AG10803 (cell line): ENCODE measurements at places on chromosomes 2 and 18.

GRCh38 chr2:196286821-196287220, 115.4 kb upstream of the STK17B start:
- DNase-seq = no peak

DNA sequence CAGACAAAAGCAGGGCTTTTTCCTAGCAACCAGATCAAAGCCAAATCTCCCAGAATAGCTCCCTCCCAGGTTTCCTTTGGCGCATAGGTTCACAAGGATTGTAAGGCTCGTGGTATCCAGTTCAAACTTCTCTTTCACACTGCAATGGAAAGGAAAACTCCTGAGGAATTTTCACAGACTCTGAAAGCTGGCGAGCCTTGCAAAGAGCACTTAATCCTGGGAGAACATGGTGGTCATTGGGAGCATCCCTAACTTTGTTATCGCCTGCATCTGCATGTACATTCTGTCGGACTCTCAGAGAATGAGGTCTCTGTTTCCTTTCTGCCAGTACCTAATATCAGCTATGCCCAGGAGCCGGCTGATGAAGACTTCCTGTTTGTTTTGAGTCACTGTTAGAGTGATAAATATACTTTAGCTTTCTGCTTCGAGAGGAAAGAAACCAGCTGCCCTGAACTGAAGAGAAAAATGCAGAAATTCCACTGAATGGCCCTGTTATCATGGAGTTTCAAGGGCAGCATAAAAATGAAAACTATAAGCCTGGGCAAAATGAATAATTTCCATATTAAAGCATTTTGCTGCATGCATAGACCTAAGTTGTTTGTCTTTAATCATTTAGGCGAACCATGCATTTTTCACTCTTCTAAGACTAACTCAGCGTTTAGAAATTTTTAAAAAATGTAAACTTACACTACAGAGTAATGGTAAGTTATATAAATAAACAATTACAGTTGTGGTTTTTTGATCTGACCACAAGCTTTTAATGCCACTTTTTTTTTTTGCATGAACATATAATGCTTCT, 76.4 kb upstream of the ZEB2 start:
- DNase-seq = no peak

GRCh38 chr2:130966149-130966774, 127.0 kb downstream of the FAM168B start:
- no peak for DNase-seq

DNA sequence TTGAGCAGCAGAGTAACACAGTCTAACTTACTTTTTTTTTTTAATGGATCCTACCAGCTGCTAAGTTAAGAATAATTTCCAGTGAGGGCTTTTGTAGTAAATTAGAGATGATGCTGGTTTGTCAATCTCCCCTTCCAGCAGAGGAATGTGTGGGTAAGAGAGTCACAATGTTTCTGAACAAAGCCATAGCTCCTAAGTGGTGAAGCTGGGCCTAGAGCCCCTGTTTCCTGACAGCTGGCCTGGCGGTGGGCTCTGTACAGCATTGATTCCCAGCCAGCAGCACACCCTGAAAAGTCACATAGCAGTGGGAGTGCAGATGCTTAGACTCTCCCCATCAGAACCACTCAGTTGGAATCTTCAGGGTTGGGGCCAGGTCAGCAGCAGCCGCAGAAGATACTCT, 24.4 kb downstream of the CAPG start:
- no peak for DNase-seq

- DNase-seq = no peak
Observed at GRCh38 chr2:206814498-206814897, 49.1 kb downstream of the FASTKD2 start.
